Endodermal cell (in vitro differentiated cells): ENCODE measurements at places on chromosomes 16 and 17. TPM values are rescaled to one million over a fixed set of nuclear protein-coding genes. Genes with fewer than 3 reads are reported as not detected.
A peak's percentile ranks its signal among the peaks of the same experiment; 100 is the strongest.

GRCh38 chr17:42667088-42667951 lies 8.2 kb downstream of the TUBG2 start:
- DNase-seq = peak; percentile 50

PRSS33 gene
- 0.35 TPM in 1 of 2 replicates, not detected in the other for total RNA-seq

VWA3A gene
- total RNA-seq = 0.29 and 0.40 TPM in 2 replicates

WSCD1 gene
- 6.5 and 10.5 TPM in 2 replicates for total RNA-seq

DNA sequence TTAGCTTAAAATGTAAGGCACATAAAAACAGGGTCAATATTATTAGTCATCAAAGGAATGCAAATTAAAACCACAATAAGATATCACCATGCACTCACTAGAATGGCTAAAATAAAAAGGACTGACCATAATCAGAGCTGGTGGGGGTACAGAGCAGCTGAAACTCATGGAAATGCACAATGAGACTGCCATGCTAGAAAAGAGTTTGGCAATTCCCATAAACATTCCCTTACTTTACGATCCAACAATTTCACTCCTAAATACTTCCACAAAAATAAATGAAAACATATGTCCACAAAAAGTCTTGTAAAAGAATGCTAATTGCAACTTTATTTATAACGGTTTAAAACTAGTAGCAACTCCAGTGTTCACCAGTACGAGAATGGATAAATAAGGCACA lies 36.1 kb upstream of the ERCC4 start:
- no peak for DNase-seq

- DNase-seq = no peak
Observed at GRCh38 chr16:87317750-87318644, 805 bp upstream of the C16orf95 start.

ATP2C2 gene
- 1.6 to 2.5 TPM (median 2.0 TPM) in 3 replicates for total RNA-seq

GRCh38 chr17:62111562-62112171 lies 46.6 kb upstream of the MED13 start:
- no peak for DNase-seq

GRCh38 chr17:10420811-10421210 lies 939 bp downstream of the MYH8 start:
- no peak for DNase-seq

- peak; percentile 87 for DNase-seq
Observed at GRCh38 chr17:21218101-21218500, 4.1 kb upstream of the TMEM11 start.

GRCh38 chr17:64087252-64088005 lies 42.5 kb downstream of the ERN1 start:
- DNase-seq = no peak

DNA sequence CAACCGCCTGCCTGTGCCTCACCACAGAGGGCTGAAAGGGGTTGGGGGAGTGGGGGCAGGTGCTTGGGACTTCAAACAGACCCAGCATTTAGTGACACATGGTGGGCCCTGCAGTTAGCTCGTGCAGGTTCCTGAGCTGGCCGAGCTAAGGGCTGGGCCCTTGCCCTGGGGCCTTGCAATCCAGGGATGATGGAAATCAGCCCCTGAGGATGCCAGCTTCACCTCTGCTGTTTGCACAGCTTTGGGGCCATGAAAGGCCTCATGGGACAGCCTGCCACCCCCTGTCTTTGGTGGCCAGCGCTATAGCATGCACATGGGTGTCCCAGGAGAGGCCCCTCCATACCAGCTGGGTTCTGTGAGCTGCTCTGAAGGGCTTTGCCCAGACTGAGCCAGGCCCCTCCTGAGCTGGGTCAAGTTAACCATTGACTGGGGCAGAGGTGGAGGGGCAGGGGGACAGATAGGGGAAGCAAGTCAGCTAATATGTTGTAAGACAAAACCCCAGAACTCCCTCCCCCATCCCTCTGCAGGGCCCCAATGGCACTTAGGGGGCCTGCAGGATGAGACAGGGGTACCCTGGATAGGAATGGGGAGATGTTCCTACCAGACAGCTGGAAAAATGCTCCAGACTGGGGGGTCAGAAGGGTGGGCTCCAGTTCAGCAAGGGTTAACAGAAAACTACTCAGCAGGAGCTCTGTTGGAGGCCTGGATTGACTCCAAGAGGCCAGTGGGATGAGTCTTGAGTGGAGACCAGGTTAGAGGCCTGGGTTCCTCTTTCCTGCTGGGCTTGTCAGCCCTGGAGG lies 692 bp downstream of the PRR15L start:
- no peak for DNase-seq

GRCh38 chr16:85447693-85448313 lies 165.3 kb upstream of the GSE1 start:
- DNase-seq = no peak

SPIRE2 gene
- total RNA-seq = 7.3 to 14.9 TPM (median 12.9 TPM) in 3 replicates

DNA sequence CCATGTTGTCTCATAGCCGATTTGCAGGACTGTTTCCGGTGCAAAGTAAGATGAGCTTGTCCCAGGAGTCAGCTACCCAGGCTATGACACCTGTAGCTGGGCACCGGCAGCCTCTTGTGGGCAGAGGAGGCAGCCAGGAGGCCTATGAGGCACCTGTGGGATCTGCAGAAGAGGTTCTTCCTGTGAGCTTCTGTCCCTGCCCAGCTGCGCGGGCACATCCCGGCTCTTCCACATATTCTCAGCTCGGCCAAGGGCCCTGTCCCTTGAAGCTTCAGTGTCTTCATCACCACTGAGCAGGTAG lies 21.3 kb upstream of the CAPN15 start:
- no peak for DNase-seq

DNA sequence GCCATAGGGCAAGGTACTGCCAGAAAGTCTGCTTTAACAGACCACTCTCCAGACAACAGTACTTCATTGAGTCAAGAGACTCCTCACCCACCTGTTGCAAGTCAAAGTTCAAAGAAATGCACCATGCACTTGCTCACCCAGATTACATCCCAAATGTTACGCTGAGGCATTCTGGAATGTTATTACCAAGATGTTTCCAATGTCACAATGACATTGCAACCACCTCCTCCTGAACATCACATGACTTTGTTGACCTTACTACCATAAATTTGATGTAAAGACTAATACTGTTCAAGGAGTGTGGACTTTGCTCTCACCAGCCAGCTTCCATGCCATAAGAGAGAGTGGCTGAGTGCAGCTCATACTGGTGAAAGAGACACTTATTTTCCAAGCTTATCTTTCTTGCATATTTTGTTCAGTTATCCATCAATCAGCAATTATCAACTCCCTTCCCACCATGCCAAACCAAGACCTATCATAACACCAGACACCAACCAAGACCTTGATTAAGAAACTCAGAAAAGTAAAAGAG lies 58.5 kb upstream of the BCAR1 start:
- DNase-seq = no peak

DNA sequence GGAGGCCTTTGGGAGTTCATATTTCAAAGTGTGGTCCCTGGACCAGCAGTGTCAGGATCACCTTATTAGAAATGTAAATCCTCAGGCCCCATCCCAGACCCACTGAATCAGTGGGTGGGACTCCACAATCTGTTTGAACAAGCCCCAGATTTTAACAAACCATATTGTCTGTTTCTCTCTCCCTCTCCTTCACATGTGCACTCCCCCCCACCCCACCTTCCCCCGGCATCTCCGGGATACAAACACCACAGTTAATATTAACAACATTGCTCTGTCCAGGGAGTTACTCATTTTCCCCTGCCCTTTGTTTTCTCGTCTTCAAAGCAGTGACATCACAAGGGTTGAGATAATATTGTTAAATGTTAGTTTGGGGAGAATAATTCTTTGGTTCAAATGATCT lies 127.3 kb downstream of the KATNIP start:
- DNase-seq = no peak
